ENCODE measurements at places on chromosomes 1 and 21.

DNA sequence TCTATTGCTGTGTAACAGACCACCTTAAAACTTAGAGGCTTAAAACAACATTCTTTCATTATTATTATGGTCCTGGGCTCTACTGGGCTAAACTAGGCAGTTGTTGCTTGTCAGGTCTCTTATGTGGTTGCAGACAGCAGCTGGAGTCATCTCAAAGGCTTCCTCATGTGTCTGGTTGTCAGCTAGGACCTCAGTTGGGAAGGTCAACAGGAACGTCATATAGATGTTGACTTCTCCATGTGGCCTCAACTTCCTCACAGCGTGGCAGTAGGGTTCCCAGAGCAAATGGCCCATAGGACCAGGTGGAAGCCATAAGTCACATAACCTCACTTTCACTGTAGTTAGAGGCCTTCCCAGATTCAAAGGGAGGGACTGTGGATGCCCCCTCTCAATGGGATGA lies 15.4 kb upstream of the MEF2D start:
- no peak for DNase-seq

GRCh38 chr1:195909061-195909460 lies 699.2 kb downstream of the KCNT2 start:
- DNase-seq: no peak

DNA sequence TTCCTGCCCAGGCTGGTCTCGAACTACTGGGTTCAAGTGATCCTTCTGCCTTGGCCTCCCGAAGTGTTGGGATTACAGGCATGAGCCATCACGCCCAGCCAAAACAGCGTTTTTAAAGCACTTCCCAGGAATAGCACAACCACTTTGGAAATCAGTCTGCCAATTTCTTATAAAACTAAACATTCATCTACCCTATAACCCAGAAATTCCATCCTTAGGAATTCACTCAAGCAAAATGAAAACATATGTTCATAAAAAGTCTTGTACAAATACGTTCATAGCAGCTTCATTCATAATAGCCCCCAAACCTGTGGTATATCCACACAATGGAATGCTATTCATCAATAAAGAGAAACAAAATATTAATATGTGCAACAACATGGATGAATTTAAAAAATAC lies 36.1 kb downstream of the PHC2 start:
- no peak for DNase-seq

GRCh38 chr1:184930645-184931044 lies 43.7 kb downstream of the NIBAN1 start:
- no peak for DNase-seq

GRCh38 chr1:61221642-61222041 lies 139.3 kb downstream of the NFIA start:
- DNase-seq: no peak

DNA sequence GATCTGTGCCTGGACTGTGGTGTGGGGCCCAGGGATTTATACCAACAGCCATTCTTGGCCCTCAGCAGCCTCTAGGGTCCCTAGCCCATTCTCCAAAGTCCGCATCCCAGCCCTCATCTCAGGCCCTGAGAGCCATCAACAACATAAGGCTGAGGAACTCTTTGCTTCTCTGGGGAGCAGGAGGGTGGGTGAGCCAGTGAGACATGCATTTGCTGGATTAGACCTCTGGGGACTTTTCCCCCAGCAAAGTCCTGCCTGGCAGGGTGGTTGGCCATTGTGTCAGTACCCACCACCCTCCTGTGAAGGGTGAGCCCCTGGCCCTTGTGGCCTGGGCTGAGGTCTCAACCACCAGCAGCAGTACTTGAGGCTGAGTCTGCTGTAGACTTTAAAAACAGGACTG lies 24.2 kb upstream of the FAM20B start:
- DNase-seq: no peak

- DNase-seq: no peak
Measured at GRCh38 chr1:199356561-199356960, 670.9 kb upstream of the NR5A2 start.

- no peak for DNase-seq
Measured at GRCh38 chr1:212560933-212561460, 47.6 kb upstream of the ATF3 start.

- no peak for DNase-seq
Measured at GRCh38 chr21:31526040-31526439, 133.5 kb upstream of the SOD1 start.

DNA sequence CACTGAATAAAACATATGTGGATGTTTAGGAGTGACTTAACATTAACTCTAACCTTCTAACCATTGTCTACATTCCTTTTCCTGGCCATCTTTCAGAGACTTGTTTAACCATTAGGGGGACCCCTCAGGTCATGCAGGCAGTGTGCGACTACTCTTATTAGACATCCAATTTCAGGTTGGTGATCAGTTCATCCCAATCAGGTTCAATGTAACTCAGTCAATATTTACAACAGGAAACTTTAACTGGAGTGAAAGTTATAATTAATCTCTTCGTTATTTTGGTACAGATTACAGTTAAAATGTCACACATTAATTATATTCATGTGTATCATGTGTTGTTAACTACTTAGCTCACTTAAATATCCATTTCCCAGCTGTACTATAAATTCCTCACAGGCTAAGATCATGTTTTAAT lies 68.8 kb upstream of the RGS1 start:
- DNase-seq: no peak

DNA sequence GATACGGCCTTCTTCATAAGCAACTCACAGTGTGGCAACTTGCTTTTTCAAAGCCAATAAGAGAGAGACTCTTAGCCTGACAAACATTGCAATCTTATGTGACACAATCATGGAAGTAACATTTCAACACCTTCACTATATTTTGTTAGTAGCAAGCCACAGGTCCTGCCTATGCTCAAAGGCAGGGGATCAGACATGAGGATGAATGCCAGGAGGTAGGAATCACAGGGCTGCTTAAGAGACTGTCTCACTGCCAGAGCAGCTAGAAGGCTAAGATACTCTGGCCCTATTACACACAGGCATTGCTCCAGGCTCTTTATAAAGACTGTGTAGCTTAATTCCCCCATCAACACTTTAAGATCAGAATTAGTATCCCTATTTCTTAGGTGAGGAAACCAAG lies 236.2 kb upstream of the KAZN start:
- no peak for DNase-seq

DNA sequence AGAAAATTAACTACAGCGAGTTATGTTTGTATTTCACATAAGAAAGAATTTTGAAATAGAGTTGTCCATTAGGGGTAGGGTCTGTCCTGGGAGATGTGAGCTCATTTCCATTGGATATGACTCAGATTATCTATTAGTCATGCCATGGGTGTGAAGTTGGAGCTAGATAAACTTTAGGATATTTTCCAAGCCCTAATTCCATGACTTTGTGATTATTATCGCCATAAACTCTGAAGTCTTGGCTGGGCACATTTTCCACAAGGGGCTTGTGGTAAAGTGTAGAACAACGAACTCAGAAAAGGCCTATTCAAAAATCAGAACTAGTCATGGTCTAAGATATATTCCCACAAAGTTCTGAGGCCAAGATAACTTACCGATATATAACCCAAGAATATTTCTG lies 396.6 kb downstream of the DPYD start:
- no peak for DNase-seq

- DNase-seq: peak; percentile 70
Measured at GRCh38 chr1:223748773-223749733, 36.7 kb downstream of the CAPN2 start.

- no peak for DNase-seq
Measured at GRCh38 chr1:237471377-237471776, 419.3 kb downstream of the ZP4 start.

DNA sequence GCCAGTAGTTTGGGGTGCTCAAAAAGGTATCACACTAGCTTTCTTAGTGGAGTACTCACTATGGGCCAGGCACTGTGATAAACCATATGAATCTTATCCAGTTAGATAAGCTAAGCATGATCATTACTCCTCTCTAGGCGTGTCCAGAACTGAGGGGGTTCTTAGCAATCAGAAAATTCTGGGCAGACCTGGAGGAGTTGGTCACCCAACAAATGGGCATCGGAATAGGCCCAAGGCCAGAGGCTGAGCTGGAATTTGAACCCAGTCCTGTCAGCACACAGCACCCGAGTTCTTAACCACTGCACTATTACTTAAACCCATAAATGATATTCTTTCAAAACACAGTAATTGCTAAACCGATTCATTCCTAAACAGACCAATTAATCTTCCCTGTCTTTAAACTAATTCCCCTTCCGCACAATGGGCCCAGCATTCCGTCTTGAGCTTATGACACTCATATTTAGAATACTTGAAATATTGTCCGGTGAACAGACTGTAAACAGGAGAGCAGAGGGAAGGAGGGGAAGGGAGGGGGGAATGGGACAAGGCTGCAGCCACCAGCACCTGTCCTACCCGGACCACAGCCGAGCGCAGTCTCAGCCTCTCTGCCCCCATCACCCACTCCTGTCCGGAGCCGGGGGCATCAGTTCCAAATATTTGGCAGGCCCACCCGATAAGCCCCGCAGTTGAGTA lies 113.0 kb upstream of the GADD45A start:
- no peak for DNase-seq

DNA sequence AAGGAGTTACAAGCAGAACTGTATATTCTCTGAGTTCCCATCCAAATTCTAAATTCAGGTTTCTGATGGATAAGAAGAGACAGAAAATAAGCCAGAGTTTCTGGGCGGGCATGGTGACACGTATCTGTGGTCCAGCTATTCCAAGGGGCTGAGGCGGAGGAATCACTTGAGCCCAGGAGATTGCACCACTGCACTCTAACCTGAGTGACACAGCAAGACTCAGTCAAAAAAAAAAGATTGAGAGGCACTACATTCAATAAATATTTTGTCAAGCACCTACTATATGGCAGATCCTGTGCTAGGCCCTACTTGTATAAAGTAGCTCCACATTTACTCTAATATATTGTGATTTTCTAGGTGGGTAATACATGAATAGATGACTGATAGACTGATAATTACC lies 6.4 kb upstream of the FRRS1 start:
- DNase-seq: no peak

DNA sequence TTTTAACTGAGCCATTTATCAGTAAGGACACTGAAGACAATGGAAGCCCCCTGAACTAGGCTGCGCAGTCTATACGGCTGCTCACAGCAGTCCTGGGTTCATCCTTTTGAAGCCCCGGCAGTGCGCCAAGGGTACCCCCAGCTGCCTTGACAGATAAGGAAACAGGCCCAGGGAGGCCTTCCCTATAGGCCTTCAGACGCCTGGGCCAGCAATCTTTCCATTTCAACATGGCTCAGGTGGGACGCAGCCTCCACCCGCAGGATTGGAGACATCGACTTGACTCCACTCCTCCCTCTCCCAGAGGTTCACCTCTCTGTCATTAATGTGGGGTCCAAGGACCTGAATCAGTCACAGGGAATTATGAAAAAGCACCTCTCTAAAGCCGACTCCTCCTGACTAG lies 2.8 kb upstream of the LYPD8 start:
- DNase-seq: no peak

Data from ureter (tissue), 1 donor.